ENCODE measurements at places on chromosomes 1 and 21. TPM values are rescaled to one million over a fixed set of nuclear protein-coding genes. Genes with fewer than 3 reads are reported as not detected.

DNA sequence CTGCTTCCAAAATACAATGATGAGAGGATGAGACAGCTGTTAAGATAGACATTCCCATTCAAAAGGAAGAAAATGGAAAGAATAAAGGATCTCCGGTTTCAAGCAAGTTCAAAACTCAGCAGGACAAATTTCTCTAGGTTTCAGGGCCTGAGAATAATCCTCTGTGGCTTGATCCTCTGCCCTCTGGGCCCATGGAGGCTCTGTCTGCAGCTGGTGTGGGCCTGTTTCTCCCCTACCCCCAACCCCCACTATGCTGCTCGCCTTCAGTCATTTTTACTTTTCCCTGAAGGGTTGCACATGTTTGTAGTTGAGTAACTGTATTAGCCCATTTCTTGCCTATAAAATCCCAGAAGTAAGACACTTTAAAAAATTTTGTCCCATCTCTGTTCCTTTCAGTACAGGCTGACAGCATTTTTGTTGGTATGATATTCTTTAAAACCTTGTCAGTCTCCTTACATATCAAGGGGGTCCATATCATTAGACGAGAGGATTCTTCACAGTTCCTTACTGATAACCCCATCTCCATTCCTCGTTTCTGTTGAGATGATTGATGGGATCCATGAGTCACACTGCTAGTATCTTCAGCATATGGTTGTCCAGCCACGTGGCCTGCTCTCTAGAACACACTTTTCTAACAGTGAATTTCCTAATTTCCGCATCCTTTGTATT lies 10.5 kb downstream of the ZMYM4 start:
- H3K36me3 ChIP-seq = peaks cover 38% of the 10 kb centered on the region
- DNase-seq = no peak
- H3K4me1 ChIP-seq = peaks cover 4% of the 10 kb centered on the region
- no peak overlapping the region for H3K4me3 ChIP-seq
- no peak overlapping the region for H3K27ac ChIP-seq

DNA sequence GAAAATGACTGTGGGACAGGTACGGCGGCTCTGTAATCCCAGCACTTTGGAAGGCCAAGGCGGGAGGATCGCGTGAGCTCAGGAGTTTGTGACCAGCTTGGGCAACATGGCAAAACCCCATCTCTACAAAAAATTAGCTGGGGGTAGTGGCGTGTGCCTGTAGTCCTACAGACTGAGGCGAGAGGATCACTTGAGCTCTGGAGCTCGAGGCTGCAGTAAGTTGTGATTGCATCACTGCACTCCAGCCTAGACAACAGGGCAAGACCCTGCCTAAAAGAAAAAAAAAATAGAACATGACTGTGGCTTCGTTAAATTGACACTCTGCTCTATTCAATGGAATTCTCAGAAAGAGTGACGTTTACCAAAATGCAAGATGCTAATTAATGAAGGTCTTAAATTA lies 3.9 kb upstream of the DBT start:
- H3K4me3 ChIP-seq = no peak overlapping the region
- no peaks in the 10 kb centered on the region for H3K27me3 ChIP-seq
- no peak for DNase-seq
- H3K36me3 ChIP-seq = no peaks in the 10 kb centered on the region
- no peaks in the 10 kb centered on the region for H3K4me1 ChIP-seq
- H3K27ac ChIP-seq = no peak overlapping the region

- no peak overlapping the region for H3K27ac ChIP-seq
- no peaks in the 10 kb centered on the region for H3K4me1 ChIP-seq
- no peaks in the 10 kb centered on the region for H3K27me3 ChIP-seq
- no peak overlapping the region for H3K4me3 ChIP-seq
These were observed 18.8 kb upstream of the HAX1 start for GRCh38 chr1:154253671-154254070.

USH2A gene
- total RNA-seq = not detected

DNA sequence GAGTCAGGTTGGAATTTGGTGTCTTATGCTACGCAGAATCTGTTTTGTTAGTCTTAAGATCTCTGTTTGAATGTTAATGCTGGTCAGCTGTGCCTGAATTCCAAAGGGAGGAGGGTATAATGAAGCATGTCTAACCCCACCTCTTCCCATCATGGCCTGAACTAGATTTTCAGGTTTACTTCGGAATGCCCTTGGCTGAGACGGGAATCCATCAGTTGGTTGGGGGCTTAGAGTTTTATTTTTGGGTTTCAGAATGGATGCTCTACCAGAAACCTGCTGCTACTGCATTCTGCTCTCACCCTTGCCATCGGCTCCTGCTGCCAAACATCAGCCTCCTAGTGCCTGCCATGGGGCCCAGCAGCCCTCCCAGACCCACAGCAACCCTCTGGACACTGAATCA lies 24.1 kb upstream of the ETV3 start:
- no peak for DNase-seq
- H3K27me3 ChIP-seq = peaks cover 12% of the 10 kb centered on the region
- peaks cover 4% of the 10 kb centered on the region for H3K4me1 ChIP-seq
- no peaks in the 10 kb centered on the region for H3K36me3 ChIP-seq

DNA sequence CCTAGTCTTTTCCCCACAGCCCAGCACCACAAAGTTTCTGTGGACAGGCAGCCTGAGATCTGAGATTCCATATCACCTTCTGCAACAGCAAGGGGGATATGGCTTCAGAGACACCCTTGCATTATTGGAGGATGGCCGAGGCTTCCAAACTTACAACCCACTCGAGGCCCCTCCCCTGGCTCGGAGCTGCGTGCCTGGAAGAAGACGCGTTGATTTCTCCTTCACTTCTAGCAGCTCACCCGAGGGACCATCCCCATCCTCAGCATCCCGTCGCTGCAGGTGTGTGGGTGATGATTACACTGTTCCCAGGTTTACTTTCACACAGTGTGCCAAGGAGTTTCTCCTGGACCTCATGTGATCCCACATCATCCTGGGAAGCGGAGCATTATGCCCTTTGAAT lies 277.9 kb downstream of the MATN1 start:
- no peaks in the 10 kb centered on the region for H3K4me1 ChIP-seq
- H3K27me3 ChIP-seq = peaks cover 3% of the 10 kb centered on the region
- H3K36me3 ChIP-seq = no peaks in the 10 kb centered on the region
- H3K4me3 ChIP-seq = no peak overlapping the region
- no peak overlapping the region for H3K27ac ChIP-seq
- DNase-seq = no peak

DNA sequence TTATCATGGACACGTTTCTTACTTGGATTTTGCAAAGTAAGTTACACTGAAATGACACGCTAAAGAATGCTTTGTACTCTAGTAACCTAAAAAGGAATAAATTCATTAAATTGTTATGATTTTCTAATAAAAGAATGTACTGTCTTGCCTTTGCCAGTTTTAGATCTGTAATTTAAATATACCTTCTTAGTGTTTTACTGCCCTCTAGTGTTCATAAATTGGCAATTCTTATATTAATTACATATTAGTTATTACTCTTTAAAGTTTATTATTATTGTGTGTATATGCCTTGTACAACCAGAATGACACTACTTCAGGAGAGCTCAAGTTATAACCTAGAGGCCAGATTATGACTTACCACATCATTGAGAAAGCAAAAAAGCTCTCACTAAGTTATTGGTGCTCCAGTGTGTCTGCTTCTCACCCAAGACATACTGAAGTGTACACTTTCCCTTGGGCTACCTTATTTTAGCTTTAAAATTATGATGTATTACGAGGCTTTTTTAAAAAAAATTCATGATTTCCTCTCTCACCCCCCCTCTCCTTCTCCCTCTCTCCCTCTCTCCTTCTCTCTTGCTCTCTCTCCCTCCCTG lies 169.9 kb downstream of the HS2ST1 start:
- no peak for DNase-seq
- peaks cover 13% of the 10 kb centered on the region for H3K4me1 ChIP-seq
- no peak overlapping the region for H3K27ac ChIP-seq
- no peak overlapping the region for H3K4me3 ChIP-seq
- no peaks in the 10 kb centered on the region for H3K36me3 ChIP-seq

DNA sequence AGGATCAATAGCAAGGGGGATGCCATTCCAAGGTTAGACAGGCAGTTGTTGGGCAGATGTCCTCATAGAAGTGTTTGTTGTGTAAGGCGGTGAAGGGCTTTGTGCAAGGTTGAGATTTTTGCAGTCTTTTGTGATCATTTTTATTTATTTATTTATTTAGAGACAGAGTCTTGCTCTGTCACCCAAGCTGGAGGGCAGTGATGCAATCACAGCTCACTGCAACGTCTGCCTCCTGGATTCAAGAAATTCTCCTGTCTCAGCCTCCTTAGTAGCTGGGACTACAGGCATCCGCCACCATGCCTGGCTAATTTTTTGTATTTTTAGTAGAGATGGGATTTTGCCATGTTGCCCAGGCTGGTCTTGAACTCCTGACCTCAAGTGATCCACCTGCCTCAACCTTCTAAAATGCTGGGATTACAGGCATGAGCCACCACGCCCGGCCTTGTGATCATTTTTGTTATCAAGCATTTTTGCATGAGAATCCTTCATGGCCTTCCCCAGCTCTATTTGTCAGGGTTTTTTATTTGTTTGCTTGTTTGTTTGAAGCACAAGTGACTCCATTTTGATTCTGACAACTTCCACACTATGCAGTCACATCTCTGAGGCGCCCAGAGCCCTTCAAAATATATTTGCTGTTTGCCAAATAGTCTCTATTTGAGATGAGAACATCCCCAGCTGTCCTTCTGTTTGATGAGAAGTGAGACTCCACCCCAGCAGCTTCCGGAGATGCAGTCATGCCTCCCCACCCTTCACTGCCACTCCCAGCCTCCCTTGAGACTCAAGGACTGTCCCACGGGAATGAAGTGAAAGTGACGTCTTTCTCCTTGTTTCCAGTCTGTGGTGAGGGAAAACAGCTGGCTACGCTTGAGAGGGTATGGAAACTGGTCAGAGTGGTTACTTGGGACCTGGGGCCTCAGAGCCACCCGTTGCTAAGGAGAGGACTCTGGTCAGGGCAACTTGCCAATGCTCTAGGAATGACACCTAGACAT lies 38.0 kb downstream of the TMEM50B start:
- peaks cover 5% of the 10 kb centered on the region for H3K4me1 ChIP-seq
- H3K27me3 ChIP-seq = no peaks in the 10 kb centered on the region
- no peak for DNase-seq
- H3K36me3 ChIP-seq = peaks cover 22% of the 10 kb centered on the region
- peak overlapping the region; percentile 12 for H3K27ac ChIP-seq

CLDN17 gene
- total RNA-seq = not detected

IGSF3 gene
- 4.1 TPM for total RNA-seq

- no peak overlapping the region for H3K4me3 ChIP-seq
- DNase-seq = no peak
- no peaks in the 10 kb centered on the region for H3K27me3 ChIP-seq
- H3K4me1 ChIP-seq = no peaks in the 10 kb centered on the region
- no peaks in the 10 kb centered on the region for H3K36me3 ChIP-seq
These were observed 1461.0 kb downstream of the AMY1C start for GRCh38 chr1:105210747-105211146.

DNA sequence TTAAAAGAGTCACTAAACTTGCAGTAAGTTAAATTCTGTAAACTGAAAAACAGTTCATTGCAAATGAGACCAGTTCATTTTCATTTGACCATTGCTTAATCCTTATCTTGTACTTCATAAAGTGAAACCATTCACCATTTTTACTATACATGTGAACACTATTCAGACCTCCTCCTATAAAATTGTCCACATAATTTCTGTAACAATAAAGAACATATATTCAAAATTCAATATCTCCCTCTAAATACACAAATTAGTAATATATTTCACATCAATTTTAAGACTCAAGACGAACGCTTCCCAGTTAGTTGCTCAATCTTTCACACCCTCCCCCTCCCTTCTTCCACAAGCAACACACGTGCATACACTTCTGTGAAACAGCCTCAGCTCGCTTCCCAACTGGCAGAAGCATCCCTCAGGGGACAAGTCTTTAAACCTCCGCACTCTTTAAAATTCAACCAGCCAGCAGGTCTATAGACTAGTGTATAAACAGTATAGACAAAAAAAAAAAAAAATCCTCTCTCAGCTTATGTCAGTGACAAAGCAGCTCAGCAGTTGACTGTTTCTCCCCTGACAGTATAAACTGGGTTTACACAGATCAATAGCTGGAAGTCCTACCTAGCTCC lies 99.6 kb downstream of the DENND1B start:
- H3K4me3 ChIP-seq = no peak overlapping the region
- DNase-seq = no peak
- peaks cover 19% of the 10 kb centered on the region for H3K4me1 ChIP-seq
- no peaks in the 10 kb centered on the region for H3K36me3 ChIP-seq

- no peaks in the 10 kb centered on the region for H3K27me3 ChIP-seq
- DNase-seq = no peak
These were observed at the start of gene FCGR3A for GRCh38 chr1:161549652-161550051. FCGR3A (minus strand) TSS chr1:161549818; CDS start chr1:161549736, 82 bp downstream.

FLG2 gene
- total RNA-seq = not detected

DNA sequence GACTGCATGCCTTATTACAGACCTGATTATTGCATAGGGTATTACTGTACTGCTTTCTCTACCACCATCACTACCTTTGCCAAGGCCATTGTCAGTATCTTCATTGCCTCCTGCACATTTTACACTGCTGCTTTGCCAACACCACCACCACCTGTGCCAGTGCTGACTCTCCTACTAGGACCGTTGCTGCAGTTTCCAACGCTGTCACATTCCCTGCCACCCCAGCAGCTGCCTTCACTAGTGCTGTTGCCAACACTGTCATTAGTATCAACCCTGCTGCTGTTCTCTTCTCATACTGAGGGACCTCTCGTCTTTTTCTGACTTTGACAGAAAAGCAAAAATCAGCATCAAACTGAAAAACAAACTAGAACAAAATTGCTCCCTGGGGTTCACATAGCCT lies 394.9 kb upstream of the B3GALT2 start:
- no peaks in the 10 kb centered on the region for H3K36me3 ChIP-seq
- no peak overlapping the region for H3K27ac ChIP-seq
- H3K4me3 ChIP-seq = no peak overlapping the region
- no peaks in the 10 kb centered on the region for H3K4me1 ChIP-seq
- DNase-seq = no peak
- no peaks in the 10 kb centered on the region for H3K27me3 ChIP-seq

TLCD4 gene
- total RNA-seq = 0.19 TPM

HFM1 gene
- not detected for total RNA-seq

DNA sequence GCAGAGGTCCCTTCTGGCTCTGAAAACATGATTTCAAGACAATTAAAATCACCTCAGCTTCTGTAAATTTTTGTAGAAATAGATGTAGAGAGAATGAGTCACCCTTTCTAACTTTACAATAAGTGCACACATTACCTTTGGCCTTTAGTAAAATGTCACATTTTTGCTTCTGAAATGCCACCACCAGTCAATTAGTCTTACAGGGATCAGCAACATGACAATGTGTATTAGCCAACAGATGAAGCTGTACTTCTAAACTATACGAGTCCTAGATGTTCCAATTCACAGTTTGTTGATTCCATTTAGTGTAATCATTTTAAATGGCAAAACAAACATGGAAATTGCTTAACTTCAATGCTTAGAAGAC lies 23.1 kb downstream of the C21orf91 start:
- peak overlapping the region; percentile 72 for H3K27ac ChIP-seq
- no peak overlapping the region for H3K4me3 ChIP-seq
- no peak for DNase-seq
- peaks cover 62% of the 10 kb centered on the region for H3K4me1 ChIP-seq
- peaks cover 41% of the 10 kb centered on the region for H3K36me3 ChIP-seq

All from activated CD4-positive, alpha-beta T cell treated with anti-CD3 and anti-CD28 coated beads for 36 hours (primary cell).